ENCODE measurements at places on chromosomes 12 and 14.

GRCh38 chr14:89409961-89410360, 7.1 kb downstream of the FOXN3 start:
- DNase-seq: no peak

- no peak for DNase-seq
These were observed 275.3 kb downstream of the CCER1 start for GRCh38 chr12:90679674-90680073.

- peak; percentile 70 for DNase-seq
These were observed 19.8 kb downstream of the ZBTB42 start for GRCh38 chr14:104820669-104821228.

GRCh38 chr12:65784289-65785015, 39.8 kb upstream of the HMGA2 start:
- DNase-seq: no peak

DNA sequence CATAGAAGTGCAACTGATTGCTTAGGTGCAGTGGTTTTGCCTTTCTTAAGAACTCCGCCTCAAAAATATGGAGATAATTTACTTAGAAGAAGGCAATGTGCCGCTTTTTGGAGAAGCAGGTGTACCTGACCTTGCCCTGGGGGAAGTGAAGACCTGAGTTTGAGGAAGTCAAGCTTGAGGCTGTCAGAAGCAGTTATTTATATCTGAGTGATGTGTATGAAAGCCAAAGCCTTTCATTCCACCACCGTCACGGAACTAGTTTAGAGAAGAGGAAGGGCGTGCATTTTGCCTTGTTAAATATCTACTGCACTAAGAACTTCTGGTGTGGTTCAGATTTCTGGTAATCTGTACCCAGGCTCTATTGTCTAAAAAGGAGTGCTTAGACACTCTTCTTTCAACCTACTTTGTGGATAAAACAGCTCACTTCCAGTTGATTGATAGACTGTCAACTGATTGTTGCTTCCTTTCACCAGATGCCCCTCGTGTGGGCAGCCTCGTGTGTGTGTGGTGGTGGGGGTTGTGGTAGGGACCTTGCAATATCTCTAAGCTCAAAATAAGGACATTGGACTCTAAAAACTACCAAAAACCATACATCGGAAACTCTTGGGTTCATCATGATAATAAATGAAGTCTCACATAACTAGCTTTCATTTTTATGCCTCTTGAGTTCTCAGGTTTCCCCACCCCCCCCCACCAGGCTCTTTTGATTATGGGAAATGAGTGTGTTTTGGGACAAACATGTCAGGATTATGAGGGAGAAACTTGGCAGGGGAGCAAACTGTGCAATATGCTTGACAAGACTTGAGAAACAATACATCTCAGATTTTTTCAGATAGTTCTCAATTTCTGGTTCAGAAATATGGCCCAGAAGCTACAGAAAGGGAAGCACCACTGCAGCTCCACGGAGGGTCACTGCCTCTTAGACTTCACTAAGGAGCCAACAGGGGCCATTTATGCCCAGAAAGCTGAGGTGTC, 78.6 kb downstream of the ARF6 start:
- DNase-seq: no peak

GRCh38 chr12:31023271-31023724, 50.4 kb upstream of the DDX11 start:
- DNase-seq: no peak

DNA sequence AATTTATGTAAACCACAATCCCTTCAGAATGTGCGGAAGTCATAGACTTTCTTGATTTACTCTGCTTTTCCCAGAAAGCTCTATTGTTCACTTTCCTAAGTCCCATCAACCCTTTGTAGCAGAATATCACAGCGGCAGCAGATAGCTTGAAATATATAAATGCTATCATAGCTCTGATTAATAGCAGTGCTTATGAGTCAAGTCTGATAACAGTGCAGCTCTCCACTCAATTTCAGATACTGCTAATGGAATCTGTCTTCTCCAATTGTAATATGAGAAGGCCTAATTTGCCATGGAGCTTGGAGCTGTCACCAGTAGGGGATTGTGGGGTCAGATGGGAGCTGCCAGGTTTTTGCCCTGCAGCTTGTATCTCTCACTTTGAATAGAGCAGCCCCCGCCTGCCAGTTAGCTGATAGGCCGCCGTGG, 10.9 kb downstream of the TMEM260 start:
- DNase-seq: no peak

DNA sequence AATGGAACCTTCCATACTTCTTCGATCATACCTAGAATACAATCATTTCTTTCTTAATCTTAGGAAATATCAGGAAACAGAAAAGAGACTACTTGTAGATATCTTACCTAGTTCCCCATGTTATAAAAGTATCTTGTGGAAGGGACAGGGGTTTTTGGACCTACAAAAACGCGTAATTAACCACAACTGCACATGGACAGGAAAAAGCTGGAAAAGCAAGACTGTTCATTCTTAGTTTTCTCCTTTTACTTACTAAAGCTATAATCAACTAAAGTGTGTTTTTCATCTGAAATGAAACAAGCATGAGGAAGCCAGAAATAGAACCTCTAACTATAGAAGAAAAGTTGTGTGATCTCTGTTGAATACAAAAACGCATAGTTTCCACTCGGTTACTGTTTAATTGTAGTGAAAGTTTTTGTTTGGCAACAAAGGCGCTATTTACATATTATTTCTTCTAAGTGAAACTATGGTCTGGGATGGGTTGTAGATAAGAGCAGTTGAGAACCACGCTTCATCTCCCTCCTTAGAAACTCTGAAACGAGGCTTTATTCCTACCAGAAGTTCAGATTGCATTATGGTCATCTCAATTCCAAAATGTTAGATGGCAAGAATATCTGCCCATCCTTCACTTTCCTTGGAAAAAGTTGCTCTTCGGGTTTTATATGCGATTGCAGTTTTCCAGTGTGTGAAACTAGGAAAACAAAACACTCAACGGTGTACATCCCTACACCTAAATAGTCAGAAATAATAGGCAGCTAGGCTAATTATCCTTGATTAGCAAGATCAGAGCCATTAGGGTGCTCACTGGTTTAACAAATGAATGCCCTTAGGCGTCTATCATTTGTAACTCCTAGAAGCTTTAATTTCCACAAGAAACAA, 1.1 kb downstream of the BCAT1 start:
- no peak for DNase-seq

GRCh38 chr14:71642715-71643114, 289.5 kb upstream of the RGS6 start:
- no peak for DNase-seq
